AG09319 (cell line): ENCODE measurements at places on chromosomes 6 and 20.

DNA sequence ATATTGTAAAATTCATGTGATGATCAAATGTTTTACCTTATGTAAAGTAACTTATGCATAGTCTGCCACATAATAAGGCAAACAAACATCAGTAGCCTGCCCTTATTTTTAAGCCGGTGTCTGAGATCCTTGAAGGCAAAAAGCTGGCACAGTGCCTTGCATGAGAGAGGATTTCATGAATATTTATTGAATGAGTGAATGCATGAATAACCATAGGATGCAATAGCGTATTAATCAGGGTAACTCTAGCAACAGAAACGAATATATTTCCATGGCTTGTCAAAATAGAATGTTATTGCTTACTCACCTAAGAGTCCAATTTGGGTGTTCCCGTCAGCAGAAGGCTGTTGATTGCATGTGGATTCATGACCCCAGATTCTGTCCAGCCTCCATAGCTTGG is 34.9 kb downstream of the BTBD3 start:
- DNase-seq: no peak

DNA sequence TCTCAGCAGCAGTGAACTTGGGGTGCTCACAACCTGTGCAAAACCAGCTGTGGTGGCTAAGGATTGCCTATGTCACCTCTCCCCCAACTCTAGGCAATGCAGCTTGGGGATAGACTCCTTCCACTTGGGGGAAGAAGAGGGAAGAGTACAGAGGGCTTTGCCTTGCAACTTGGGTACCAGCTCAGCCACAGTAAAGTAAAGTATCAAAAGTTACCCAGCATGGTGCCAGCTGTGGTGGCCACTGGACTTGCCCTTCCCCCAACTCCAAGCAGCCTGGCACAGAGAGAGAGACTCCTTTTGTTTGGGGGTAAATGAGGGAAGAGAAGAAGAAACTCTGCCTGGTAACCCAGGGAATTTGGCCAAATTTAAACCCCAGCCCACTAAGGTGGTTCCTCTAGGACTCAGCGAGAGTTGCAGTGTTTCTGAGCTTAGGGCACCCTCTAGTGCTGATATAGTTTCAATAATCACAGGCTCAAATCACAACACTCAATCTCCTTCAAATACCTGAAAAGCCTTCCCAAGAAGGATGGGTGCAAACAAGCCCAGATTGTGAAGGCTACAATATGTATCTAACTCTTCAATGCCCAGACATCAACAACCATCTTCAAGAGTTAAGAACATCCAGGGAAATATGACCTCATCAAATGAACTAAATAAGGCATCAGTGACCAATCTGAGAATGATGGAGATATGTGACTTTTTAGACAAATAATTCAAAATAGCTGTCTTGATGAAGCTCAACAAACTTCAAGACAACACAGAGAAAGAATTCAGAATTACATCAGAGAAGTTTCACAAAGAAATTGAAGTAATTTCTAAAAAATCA is 7.6 kb upstream of the DEFB129 start:
- no peak for DNase-seq

DNA sequence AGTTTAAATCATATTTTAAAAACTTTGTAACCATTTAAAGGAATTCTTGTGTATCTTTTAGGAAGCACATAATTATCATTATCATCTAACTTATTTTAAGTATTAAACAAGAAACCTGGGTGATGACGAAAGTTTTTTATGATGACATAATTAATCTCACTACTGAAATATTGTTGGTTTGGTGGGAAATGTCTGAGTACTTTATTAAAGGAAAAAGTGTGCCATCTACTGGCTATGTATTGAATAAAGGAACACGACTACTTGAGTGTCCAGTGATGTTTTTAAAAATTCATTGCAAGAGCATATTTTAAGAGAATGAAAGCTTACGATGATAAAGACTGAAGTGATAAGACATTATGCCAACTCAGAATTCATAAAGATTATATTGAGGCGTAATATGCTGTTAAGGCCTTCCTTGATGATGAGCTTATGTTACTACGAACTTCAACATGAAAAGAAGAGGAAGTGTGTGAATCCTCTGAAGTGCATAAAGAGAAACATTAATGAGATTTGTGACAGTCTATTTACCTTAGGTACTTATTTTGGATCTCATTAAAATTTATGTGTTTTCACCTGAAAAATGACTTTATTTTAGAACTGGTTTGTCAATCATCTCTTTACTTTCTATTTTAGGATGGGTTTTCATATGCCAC is 12.0 kb upstream of the TRMT11 start:
- no peak for DNase-seq

DNA sequence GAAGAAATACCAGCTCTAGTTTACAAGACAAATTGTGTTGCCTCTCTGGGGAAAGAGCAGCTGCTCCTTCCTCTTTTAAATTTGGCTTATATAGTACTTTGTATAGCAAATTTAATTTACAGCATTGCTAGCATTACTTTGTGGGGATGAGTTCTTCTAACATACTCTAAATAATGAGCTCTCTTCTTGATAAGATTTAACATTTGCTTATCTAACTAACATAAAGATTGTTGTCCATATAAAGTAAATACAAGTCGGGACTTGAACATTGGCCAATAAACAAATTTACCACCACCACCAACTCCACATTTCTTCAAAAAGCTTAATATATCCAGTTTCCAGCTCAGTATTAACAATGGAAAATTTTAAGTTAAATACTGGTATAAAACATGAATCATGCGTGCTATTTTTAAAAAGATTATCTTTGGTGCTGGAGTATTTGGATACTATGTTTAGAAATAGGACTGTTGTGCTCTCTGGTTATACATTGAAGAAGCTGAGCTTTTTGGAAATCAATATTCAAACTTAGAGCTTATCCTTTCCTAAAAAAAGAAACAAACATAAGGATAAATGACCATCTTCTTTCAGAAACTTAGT is 1146.9 kb upstream of the GJE1 start:
- no peak for DNase-seq

DNA sequence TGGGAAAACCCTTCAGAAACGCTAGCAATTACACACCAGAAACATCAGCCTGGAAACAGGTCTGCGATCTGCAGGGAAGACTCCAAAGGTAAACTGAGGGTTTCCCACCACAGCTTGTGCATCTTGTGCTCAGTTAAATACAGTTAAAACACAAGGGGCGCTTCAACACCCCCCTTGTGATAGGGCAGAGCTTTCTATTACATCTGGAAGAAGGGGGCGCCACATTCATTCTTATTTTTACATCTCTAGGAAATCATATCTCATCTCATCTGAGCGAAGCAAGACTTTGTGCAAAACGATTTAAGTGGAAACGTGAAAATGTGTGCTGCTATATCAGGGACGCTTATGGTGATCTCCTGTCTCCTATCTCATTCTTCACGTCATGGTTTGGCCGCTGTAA is 58.5 kb downstream of the PRND start:
- DNase-seq: no peak

DNA sequence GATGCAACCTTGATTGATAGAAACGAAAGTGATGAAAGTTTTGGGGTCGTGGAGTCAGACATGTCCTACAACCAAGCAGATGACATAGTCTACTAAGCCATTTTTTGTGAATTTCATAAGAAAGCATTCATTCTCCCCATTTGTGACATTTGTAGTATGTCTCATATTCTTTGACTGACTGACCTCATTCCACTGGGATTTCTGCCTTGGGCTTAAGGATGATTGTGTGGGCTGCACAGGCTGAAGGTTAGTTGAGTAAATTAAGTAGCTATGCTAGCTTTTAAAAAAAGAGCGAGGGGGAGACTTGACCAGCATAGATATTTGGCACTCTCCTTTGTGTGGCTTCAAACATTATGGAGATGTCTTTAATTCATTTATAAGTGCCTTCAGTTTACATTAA is 28.9 kb downstream of the STMND1 start:
- no peak for DNase-seq

- no peak for DNase-seq
These were observed 5.7 kb downstream of the PRR3 start for GRCh38 chr6:30562470-30563425.

GRCh38 chr20:19764207-19764606 is 6.1 kb downstream of the RIN2 start:
- DNase-seq: no peak

DNA sequence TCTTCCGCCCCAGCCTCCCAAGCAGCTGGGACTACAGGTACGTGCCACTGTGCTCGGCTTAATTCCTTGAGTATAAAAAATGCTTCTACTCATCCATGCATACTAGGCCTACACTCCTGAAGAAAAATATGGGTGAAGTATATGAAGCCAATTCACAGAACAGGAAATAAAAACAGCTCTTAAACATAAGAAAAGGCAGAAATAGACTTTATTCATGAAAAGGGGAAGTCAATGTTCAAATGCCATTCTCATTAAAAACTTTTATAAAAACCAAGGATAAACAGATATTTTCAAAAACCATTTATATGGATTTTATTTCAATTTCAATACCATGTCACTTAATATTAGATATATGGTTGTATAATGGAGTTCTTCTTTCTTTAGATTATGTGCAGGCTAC is 18.3 kb downstream of the SERPINB9 start:
- DNase-seq: no peak

- DNase-seq: no peak
These were observed 240.0 kb downstream of the FOXC1 start for GRCh38 chr6:1849691-1850090.

DNA sequence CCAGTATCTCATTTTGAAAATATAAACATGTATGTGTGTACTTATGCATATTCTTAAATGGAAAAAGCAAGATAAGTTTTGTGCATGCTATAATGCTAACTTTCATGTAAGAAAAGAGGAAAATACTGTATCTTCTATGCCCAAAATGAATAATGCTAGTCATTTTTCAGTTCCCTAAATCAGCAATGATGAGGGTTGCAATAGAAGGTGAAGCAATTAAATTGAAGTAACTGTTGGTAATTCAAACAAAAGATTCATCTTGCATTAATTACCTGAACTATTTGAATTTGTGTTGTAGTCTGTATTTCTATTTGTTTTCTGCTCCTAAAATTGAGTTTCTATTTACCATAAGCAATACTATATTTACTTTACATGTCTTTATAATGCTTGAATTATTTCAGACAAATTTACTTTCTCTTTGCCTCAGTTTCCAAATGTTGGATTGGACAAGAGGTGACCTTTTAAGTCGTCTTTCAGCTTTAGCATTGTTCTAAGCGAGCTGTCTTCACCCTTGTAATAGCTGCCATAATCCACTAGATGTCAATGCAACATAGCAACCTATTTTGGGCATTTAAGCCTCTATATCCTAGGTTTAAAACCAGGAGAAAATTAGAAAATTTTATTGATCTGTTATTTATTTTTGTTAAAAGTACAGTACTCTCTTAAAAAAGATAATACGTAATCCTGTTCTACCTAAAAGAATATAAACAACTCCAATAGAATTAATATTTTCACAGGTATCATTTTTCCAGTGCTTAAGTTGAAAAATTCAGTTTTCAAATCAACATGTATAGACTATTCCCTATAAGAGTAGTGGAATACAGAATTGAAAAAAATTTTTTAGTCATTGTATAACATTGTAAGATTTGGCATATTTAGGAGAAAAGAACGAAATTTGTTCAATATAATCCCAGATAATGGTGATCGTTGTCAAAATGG is 52.3 kb upstream of the IFNGR1 start:
- peak; percentile 31 for DNase-seq

GRCh38 chr20:60512443-60512842 is 554.2 kb downstream of the CDH26 start:
- no peak for DNase-seq

GRCh38 chr6:119267126-119267905 is 82.2 kb downstream of the MAN1A1 start:
- no peak for DNase-seq

- no peak for DNase-seq
These were observed 3.8 kb downstream of the RIN2 start for GRCh38 chr20:19761841-19762240.

DNA sequence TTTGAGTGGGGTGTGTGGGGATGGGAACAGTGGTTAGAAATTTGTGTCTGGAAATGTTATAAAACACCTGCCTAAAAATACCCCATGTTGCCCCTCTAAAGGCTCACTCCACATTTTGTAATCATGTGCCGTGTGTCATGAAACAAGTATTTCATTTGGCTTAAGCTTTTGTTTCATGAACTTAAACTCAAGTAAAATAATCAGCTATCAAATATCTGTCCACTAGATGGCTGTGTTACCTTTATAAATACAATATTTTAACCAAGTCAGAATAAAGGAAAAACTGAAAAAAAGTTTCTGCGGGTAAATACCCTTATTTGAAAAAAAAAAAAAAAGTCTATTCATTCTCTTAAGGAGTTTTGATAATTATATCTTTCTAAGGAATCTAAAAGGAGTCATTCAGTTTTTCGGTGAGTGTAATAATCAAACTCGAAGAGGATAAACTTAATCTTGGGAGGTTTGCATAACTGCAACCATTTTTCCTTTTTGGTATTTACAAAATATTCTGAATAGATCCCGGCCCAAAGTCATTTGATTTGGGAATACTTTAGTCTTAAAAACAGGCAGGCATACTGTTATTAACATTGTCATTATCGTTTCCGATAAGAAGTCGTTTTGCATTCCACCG is 29.9 kb upstream of the MTRF1L start:
- DNase-seq: peak; percentile 38

- DNase-seq: no peak
These were observed 310.9 kb downstream of the CDH4 start for GRCh38 chr20:61562897-61563504.
